Inflammatory macrophage (primary cell): ENCODE measurements at places on chromosomes 3 and 15.
A peak's percentile ranks its signal among the peaks of the same experiment; 100 is the strongest.

GRCh38 chr3:158148218-158148617 is 38.3 kb downstream of the RSRC1 start:
- no peak for DNase-seq

DNA sequence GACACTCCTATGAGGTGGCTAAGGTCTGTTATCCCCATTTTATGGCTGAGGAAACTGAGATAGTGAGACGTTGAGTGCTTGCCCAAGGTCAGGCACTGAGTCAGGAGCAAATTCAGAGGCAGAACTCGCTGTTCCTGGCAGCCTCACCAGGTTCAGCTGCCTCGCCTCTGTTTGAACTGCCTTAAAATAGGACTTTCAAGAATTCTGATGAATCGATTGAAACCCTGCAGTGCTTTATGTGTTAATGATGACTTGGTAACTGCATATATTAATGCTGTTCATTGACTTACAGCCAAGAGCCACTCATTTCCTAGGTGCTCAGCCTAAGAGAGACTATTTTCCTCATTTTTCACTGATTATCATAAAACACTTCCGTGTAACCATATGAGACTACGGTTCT is 79.5 kb upstream of the BHLHE40 start:
- no peak for DNase-seq

GRCh38 chr15:77854980-77855379 is 222.3 kb upstream of the LINGO1 start:
- DNase-seq = no peak

DNA sequence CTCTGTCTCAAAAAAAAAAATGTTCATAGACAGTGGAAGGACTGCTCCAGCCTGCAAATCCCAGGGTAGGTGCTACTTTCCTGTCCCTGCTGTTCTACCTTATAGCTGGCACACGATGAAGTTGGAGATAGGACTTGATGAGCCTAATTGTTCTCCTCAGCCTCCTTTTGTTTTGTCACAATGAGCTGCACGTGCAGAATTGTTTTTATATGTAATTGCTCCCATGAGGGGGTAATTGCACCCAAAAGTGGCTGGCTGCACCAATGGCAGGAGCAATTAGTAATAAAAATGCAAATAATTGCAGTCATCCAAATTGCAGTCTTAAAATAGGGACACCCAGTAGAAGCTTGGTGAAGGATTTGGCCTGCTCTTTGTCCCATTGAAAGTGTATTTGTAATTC is 63.0 kb upstream of the PFN2 start:
- DNase-seq = no peak

DNA sequence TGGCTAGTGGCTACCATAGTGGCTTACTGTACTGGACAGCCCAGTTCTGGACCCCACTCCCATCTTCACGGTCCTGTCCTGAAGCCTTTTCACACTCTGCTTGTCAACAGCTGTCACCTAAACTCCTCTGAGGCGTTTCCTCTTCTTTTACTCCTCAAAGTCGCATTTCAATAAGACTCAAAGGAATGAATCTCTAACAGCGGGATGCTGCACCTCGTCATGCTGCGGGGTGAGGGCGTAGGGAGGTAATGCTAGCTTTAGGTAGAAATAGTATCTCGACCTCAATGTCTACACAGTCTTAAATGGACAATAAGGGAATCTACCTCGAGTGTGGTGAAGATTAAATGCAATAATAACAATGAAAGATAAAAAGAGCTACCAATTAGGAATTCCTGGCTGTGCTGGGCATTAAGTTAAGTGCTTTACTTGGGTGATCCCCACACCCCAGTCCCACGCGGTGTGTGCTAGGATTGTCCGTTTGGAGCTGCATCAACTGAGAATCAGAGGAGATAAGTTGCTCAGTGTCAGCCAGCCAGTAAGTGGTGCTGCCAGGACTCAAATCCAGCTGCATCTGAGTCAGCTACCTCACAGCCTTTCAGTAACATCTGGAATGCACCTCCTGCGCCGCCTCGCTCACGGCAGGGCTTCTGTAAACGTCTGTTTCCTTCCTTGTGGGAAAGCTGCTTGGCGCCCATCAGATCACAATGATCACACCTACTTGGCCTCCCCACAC is 14.0 kb downstream of the PLA2G4D start:
- no peak for DNase-seq

DNA sequence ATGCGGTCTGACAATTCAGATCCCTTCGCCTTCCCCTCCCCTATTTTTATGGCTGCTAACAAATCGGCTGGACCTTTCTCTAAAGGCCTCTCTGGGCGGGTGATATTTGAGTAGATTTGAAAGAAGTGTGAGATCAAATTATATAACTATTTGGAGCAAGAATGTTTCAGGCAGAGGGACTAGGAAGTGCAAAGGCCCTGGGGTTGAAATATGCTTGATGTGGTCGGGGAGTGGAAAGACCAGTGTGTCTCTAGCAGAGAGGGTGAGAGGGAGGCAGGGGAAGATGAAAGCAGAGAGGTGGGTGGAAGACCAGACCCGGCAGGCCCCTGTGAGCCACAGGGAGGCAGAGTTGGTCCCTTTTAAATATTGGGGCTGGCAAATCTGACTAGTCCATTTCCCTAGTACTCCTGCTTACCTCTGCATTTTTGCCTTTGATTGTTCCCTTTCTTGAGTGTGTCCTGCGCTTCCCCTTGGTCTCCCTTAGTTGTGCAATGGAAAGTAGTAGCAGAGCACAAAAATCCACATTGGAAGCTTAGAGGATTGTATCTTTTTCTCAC is 32.3 kb downstream of the SLCO3A1 start:
- DNase-seq = peak; percentile 69

GRCh38 chr15:59636184-59636583 is 21.1 kb downstream of the GTF2A2 start:
- no peak for DNase-seq

DNA sequence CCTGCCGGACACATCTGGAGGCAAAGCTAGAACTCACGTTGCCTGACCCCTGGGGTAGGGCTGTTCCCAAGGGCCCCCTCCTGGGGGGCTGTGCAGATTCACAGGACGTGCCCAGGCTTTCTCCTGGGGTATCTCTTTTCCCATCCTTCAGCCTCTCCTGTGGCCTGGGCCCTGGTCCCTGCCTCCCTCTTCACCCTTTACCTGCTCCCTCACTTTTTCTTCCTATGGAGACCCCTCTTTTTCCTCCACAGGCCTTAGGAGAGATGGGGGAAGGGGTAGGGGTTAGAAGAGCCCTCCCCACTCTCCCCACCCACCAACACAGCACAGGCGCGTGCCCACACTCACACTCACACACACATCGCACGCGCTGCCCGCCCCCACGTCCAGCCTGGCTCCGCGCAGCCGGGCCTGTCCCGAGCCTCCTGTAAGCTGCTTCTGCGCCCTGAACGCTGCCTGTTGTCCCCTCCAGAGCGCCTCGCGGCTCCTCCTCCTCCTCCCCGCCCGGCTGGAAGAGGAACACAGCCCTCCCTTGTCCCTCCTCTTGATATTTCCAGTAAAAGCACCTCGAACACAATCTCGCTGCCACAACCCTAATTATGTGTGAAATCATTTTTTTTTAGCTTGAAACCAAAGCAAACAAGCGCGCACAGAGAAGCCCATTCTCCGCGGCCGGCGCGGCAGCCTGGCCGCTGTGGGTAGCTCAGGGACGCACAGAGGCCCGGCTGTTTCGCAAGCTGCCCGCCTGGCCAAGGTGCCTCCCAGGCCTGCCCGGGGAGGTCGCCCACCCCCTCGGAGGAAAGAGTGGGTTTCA is 33.9 kb upstream of the ACAN start:
- DNase-seq = no peak

DNA sequence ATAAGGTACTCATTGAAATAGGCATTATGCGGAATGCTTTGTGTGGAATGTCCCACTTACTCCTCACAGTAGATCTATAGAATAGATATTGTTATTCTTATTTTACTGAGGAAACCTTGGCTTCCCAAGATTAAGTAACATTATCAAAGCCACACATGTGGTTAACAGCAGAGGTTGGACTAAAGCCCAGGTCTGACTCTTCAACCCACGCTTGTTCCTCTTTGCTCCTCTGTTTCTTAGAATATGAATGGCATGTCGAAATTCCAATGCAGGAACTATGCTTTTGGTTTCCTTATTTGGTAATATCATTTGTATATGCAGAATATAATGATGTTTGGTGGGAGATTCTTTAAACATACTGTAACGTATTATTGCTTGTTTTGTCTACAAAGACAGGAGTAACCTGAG is 818.8 kb upstream of the LMCD1 start:
- peak; percentile 96 for DNase-seq

DNA sequence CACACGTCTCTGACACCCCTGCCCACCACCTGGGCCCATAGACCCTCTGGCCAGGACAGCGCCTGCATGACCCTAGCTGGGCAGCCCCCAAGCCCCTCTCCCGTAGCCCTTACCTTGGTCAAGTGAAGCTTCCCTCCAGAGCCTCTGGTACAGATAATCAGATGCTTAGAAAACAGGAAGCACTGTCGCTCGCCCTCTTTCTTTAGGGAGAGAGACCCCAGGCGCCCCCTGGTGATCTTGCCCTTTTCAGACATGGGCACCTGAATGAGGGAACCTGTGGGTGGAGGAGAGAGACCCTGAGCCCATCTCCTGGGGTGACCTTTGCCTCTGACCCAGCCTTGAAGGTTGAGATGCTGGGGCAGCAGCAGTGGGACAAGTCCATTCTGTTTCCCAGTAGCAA is 65.4 kb downstream of the RASGRF1 start:
- peak; percentile 45 for DNase-seq

DNA sequence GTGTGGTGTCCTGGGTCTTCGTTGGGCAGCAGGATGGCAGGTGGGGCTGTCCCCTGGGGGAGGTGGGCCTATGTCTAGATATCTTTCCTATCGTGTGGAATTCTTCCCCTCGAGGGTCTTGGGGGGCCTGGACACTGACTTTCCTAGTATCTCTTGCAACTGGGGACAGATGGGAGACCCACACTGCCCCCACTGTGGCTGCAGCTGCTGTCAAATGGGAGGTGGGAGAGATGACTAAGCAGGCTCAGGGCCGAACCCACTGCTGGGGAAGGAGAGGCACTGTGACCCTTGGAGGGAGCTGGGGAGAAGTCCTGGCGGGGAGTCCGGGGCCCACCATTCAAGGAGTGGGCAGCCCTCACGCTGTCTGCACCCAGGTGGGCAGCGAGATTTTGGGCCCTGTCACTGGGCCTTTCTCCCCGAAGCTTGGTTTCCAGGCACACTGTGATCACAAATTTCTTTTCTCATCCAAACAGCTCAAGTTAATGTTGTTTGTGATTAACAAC is 2.9 kb upstream of the FBLN2 start:
- DNase-seq = no peak

GRCh38 chr15:96290679-96291078 is 39.8 kb upstream of the NR2F2 start:
- DNase-seq = no peak

DNA sequence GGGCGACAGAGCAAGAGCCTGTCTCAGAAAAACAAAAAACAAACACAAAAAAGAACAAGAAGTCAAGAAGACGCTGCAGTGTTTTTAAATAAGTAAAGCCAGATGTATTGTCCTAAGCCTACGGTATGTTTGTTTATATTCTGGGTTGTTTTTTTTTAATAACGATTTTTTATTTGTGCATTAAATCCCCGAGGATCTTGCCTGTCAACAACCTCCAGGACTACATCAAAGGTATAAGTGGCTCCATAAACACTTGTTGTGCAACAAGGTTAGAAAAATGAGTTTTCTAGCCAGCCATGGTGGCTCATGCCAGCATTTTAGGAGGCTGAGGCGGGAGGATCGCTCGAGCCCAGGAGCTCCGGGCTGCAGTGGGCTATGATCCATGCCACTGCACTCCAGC is 26.1 kb downstream of the ITGB5 start:
- no peak for DNase-seq

- DNase-seq = no peak
Measured at GRCh38 chr15:66760097-66760967, 58.3 kb downstream of the SMAD6 start.

DNA sequence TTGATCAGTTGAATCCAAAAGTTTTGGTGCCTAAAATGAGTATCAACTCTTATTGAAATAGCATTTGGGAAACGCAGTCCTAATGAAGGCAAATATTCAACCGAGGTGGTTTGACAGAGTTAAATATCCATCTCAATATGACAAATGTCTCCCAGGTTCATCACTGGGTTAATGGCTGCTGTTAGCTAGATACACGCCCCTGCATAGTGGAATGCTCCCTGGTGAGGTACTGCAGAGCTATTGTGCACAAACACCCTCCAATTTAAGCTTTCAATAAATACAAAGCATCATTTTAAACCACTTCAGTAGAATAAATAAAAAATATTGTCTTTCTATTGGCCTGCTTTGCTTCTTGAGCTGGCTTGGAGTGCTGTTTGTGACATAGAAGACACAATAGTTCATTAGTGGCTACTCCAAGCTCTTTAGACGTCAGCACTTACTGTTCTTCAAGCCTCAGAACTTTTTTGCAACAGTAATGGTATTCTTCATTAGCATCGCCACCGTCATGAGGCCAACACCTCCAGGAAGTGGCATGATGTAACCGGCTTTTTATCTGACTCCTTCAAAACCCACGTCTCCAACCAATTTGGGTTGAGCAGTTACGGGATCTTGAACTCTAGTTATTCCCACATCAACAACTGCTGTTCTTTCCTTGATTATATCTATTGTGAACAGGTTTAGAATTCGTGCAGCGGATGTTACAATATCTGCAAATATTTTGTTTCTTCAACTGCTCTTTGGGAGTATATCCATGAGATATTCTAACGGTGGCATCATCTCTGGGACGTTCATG is 1159.6 kb upstream of the EPHA6 start:
- DNase-seq = no peak

- no peak for DNase-seq
Measured at GRCh38 chr3:128706086-128706615, 19.8 kb upstream of the RAB7A start.

DNA sequence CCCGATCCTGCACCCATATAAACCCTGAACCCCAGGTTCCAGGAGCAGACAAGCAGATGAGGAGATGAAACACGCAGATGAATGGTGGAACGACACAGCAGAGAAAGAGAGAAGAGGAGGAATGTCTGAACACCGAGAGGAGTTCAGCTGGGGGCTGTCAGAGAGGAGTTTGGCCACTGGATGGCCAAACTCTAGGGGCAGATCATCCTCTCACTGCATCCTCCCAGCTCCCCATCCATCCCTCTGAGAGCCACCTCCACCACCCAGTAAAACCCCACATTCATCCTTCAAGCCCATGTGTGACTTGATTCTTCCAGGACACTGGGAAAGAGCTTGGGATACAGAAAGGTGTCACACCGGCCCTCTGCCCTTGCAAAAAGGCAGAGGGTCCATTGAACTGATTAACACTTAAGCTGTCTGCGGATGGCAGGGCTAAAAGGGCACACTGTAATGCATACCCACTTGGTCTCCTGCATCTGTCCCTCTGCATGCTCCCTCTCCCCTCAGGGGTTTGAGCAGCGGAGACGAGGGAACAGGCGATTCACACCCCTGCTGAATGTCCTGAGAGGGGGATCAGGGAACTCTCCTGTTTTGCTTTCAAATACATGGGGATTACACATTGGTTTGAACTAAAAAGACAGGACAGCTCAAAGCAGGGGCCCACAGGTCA is 53.8 kb downstream of the TMED3 start:
- DNase-seq = no peak
